ENCODE measurements at places on chromosomes 3 and 15.

DNA sequence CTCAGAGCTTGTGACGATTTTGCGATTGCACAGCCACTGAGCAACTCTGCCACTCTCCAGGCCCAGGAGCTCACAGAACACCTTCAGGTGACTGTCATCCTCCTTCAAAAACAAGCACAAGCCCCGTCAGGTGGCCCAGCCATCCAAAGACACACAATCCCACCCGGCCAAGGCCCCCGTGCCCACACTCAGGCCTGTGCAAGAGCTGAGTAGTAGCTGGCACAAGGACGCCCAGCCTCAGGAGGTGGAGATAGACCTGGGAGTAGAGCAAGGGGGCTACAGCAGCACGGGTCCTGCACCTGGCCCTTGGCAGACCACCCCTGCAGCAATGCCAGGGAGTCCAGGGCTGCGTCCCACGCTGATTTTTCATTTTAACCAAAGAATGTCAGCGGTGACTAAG lies 34.6 kb downstream of the MYO5C start:
- DNase-seq = no peak

DNA sequence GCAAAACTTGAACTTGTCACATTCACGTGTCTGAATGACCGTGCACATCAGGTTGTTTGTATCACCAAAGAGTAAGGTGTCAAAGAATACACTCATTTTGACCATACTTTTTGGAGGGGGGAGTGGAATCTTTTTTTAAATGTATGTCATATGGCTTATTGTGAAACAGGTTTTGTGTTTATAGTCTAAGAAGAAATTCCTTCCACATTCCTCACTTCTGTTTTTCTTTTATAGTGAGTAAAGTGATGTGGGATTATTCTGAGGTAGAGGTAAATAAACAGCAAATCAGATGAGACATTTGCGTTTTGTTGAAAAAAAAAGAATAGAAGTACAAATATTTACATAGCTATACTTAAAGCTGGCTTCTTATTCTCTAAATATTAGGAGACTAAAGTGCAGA lies 33.0 kb downstream of the SRP14 start:
- DNase-seq = no peak

- DNase-seq = no peak
Measured at GRCh38 chr15:90165659-90166489, 35.3 kb upstream of the SEMA4B start.

GRCh38 chr3:126781406-126781805 lies 77.4 kb downstream of the CHCHD6 start:
- DNase-seq = no peak

GRCh38 chr3:156685198-156685597 lies 10.8 kb downstream of the TIPARP start:
- DNase-seq = no peak

DNA sequence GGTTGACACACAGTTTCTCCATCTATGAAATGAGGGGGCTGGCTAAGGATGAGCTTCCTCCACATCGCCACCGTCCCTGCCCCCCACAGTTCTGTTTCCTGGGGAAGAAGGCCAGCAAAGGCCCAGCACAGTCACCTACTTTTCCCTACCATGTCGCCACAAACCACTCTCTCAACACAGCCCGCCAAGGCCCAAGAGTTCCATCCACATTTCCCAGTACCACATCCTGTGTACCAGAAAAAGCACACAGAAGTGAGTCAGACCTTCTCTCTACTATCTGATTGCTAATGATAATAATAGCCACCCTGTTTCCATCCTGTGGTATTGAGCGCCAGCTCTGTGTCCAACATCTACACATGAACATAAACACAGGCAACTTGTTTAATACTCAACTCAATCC lies 30.3 kb upstream of the C15orf39 start:
- no peak for DNase-seq

- no peak for DNase-seq
Measured at GRCh38 chr3:171904829-171905228, 61.7 kb downstream of the TMEM212 start.

DNA sequence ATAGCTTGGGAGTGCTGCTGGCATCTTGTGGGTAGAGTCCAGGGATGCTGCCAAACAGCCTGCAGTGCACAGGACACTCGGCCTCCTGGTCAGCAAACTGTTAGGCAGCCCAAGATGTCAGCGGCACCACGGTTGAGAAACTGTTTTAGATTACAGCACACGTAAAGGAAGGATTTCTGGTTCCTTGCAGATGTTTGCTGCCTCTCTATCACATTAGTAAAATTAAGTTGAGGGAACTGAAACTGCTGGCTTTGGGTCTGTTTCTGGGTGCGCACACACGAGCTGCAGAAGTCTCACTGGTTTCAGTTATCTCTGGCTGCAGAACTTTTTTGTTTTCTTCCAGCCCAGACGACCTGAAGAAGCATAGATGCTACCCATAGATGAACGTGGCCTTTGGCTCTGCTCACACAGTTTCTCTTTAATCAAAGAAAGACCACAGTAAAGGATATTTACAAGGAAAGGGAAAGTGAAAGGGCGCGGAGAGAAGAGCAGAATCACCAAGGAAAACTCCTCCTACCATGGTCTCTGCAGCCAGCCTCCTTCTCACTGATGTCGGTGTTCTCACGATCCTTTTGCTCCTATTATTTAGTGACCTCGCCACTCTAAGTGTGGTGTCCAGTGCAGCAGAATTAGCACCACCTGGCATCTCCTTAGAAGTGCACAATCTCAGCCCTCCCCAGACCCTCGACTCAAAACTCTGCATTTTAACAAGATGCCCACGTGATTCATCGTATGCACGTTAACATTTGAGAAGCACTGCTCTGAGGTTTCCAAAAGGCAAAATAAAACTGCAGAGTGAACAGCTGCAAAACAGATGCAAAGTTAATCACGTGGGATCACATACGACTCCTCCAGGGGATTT lies 50.6 kb upstream of the AKAP13 start:
- DNase-seq = peak; percentile 44

GRCh38 chr3:64316971-64317370 lies 91.7 kb upstream of the PRICKLE2 start:
- no peak for DNase-seq

- DNase-seq = no peak
Measured at GRCh38 chr15:25177955-25178801, 223.4 kb downstream of the SNRPN start.

DNA sequence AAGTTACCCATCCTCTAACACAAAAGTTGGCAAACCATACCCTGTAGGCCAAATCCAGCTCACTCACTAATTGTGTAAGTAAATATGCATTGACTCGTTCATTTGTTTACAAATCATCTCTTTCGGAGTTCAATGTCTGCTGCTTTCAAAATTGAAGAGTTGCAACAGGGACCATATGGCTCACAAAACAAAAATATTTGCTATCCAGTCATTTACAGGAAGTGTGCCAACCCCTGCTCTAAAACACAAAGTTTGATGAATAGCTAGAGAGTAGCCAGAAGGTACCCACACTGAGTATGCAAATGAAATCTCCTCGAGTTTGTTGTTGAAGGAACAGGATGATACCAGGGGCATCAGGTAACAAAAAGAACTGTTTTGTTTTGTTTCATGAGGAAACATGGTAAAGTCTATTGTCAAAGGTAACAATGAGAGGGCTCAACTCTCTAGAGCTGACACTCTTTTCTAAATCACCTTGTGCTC lies 236.2 kb upstream of the THBS1 start:
- DNase-seq = no peak

DNA sequence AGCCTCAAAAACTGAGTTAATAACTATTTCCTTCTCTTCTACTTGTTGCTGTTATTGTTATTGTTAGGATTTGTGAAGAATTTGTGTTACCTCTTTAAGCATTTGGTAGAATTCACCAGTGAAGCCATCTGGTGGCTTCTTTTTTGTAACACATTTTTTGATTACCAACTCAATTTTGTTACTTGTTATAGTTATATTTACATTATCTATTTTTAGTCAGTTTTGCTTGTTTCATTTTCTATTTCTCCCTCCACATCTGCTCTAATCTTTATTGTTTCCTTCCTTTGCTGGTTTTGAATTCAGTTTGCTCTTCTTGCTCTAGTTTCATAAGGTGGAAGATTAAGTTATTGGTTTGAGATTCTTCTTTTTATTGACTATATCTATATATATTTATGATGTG lies 3.7 kb upstream of the SLC9C1 start:
- DNase-seq = no peak

- DNase-seq = no peak
Measured at GRCh38 chr3:161940621-161940965, 444.0 kb downstream of the OTOL1 start.

DNA sequence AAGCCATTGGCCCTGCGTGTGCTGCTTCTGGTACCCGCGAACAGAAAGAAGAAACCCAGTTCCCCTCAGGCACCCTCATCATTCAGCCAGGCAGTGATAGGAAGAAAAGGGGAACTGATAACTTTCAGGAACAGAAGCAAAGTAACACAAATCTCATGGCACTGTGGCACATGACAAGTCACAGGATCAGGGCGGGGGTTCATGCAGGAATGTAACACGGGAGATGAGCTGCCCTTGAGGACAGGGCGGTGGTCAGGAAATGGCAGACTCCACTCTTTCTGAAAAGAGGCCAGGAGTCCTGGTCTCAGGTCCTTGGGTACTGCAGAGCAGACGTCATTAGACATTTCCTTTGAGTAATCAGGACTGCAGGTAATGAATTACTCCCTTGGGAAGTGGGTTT lies 95.5 kb downstream of the CCNL1 start:
- DNase-seq = no peak

- no peak for DNase-seq
Measured at GRCh38 chr15:89860431-89860830, 33.4 kb downstream of the AP3S2 start.

- DNase-seq = no peak
Measured at GRCh38 chr3:60225848-60226247, 1025.4 kb downstream of the FHIT start.

DNA sequence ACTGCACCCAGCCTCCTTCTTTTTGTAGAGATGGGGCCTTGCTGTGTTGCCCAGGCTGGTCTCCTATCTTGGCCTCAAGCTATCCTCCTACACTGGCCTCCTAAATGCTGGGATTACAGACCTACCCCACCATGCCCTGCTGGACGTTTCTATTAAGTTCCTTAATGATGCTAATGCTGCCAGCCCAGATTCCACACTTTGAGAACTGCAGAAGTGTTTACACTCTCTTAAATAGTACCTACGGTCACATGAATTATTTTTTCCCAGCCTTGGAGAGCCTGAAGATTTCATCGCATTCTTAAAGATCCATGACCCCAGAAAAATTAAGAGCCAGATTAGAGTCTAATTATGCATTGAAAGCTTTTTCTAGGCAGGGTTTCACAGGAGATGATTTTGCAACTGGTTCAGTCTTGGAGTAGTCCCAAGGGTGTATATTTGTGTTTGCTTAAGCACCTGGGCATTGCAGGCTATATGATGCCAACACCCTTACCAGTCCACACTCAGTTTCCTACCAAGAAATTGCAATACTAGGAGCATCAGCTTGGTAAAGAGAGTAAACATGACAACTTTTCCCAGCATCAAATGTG lies 36.6 kb downstream of the TM4SF4 start:
- DNase-seq = no peak

DNA sequence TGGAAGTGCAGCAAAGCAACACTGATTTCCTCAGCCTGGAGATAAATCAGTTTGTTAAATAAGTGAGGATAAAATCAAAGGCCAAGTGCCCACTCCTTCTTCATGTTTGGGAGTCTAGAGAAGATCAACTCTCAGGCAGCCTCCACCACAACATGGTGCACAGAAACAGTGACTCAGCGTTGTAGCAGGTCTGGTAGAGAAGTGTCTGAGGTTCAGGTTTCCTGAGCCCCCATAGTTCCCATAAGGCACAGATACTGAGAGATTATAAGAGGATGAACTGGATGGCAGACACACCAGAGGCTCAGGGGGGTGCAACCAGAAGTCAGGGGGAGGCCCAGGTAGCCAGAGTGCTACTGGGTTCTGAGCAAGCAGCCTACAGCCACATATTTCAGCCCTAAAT lies 166.7 kb downstream of the FRMD5 start:
- no peak for DNase-seq

- no peak for DNase-seq
Measured at GRCh38 chr15:72146934-72147333, 28.7 kb downstream of the SENP8 start.

DNA sequence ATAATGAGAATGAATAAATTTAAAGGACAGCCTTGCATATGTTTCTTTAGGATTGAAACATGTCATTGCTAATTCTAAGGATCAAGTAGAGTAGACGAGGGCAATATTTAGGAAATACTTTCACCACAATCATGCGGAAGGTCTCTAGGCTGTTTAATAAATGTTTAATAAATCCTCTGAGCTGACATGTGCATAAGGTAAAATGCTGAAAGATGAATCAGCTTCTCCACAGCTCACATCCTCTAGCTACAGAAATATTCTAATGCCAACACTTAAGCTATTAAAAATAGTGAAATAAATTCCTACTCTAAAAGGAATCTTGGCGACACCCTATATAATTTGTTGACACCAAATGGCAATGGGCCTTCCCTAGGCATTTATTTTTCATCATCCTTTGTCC lies 407.3 kb downstream of the TBL1XR1 start:
- no peak for DNase-seq

DNA sequence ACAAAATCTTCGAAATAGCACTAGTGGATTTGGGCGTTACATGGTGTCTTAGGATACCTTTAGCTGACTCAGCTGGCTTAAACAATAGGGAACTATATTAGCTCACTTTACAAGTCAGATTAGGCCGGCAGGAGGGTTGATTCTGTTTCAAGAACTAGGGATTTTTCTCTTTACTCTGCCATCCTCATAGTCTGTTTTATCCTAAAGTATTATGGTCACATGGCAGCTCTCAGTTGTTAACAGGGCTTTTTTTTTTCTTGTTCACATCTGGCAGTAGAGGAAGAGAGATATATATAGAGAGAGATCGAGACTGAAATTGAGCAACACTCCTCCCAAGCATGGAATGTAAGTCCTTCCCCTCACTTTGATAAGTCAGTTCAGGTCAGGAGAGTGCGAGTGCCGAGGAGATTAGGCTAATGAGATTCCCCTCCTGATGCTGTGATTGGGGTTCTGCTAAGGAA lies 32.9 kb downstream of the CHP1 start:
- no peak for DNase-seq

DNA sequence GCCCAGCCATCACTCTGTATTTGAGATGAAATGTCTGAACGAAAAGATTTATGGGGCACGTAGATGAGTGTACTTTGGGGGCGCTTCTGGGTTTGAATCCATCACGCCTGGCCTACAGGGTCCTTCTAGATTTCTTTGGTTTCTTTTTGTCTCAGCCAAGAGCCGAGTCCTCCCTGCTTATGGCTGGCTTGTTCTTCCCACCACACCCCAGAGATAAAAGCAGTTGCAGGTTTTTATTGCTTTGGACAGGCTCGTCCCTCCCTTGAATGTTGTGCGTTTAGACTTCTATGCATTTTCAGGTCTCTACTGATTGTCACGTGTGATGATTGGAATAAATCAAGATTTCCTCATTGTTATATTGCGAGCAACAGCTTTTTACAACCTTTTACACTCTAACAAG lies 104.8 kb upstream of the CHRNA7 start:
- no peak for DNase-seq

GRCh38 chr3:14440168-14440518 lies 37.7 kb downstream of the SLC6A6 start:
- no peak for DNase-seq

DNA sequence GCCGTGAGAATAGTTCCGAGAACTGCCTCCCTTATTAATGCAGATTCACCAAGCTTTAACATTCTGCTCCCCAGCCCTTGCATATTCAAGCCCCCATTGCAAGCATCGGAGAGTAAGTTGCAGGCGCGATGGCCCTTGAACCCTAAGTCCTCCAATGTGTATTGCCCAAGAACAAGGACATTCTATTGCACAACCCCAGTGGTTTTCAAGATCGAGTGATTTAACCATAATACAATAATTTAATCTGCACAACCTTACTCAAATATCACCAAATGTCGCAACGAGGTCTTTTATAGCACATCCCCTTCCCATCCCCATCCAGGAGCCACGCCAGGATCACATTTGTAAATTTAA lies 21.7 kb upstream of the PLXND1 start:
- no peak for DNase-seq
